Iris pigment epithelial cell (primary cell): ENCODE measurements at places on chromosomes 7 and 10.

- no peak for DNase-seq
Observed at GRCh38 chr10:78604721-78605120, 464.0 kb upstream of the ZMIZ1 start.

DNA sequence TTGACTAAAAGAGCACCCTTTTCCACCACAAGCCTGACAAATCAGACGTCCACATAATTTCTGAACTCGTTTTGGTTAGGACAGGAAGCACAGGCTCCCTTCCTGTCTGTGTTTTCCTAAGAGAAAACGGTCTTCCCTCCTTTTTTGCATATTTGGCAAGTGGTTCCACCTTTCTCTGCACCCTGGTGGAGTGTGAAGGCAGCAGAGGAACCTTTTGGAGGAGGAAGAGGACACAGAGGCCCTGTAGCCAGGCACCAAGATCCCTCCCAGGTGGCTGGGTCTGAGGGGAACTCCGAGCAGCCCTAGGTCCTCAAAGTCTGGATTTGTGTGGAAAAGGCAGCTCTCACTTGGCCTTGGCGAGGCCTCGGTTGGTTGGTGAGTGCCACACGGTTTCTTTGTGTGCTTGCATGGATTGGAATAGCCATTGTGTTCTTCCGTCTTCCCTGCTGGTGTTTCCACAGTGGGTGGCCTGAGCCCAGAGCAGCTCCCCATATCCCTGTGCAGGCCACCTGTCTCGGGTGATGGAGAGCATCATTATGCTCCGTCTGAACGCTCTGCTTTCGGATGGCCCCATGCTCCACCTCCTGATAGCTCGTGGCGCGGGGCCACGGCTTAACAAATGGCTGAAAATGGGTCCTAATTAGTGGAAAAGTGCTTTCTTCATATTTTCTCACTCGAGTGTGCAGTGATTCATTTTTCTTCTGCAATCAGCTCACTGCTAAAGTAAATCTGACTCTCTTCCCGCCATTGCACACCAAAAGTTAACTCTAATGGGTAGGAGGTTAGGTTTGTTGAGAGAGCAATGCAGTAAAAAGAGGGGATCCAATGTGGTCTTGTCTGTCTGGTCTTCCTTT lies 4.2 kb downstream of the IKZF1 start:
- no peak for DNase-seq

DNA sequence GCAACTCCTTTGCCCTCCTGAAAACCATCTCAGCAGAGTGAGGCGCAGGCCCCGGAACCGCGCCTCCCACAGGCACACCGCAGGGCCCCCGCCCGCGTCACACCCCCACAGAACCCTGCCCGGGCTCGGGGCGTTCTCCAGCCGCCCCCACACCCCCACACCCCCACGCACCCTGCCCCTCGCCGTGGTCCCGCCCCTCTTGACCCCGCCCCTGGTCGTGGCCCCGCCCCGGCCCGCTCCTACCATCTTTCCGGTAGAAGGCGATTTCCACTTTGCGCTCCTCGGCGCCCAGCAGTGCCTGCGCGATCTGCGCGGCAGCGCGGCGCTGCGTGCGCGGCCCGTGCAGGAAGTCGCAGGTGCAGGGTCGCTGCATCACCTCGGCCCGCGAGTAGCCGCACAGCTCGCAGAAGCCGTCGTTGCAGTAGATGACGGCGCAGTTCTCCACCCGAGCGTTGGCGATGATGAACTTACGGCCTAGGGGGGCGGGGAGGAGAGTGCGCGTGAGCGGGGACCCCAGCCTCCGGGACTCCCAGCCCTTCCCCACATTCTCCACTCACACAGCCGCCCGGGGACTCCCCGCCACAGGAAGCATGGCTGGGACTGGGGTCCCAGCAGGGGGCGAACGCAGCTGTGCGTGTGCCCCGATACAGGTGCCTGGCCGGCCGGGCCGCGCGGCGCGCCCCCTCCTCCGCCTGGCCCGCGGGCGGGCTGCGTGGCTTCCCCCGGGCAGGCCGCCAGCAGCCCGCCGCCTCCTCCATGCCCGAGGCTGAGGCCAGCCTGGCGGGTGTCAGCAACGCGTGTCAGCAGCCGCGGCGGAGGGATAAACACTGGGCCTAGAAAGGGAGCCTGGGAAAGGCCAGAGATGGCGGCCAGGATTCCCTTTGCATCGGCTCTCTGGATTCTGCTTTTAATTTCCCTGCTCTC lies 3.4 kb downstream of the KCNH2 start:
- no peak for DNase-seq

GRCh38 chr7:45680776-45681175 lies 106.6 kb downstream of the ADCY1 start:
- DNase-seq, result no peak

DNA sequence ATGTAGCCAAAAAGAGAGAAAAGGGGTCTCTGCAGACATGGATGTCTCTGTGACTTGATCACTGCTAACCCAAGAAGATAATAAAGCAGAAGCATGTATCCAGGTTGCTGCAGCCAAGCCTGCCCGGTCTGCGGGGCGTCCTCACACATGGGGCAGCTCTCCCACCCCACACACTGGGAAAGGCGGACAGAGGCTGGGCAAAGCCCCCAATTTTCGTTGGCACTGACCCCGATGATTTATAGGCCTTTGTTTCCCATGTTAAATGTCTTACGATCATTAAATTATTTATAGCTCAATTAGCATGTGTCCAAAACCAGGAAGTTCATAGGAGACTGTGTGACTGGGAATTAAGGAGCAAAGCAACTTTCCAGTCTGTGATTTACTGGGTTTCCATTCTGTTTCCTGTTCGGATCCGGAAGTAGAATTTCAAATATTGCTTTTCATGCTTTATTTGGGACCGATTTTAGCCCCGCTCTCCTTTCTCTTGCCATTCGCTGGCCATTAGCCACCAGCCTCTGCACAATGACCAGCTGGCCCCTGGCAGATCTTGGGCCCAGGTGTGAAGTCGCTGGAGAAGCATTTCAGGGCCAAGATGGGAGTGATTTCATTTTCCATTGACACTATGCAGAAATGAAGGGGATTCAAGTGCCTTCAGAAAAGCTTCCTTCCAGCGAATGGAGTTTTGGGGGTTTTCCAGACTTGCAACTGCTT lies 91.6 kb downstream of the EGFR start:
- DNase-seq, result no peak

GRCh38 chr7:371119-371778 lies 81.3 kb downstream of the FOXL3 start:
- DNase-seq, result no peak

DNA sequence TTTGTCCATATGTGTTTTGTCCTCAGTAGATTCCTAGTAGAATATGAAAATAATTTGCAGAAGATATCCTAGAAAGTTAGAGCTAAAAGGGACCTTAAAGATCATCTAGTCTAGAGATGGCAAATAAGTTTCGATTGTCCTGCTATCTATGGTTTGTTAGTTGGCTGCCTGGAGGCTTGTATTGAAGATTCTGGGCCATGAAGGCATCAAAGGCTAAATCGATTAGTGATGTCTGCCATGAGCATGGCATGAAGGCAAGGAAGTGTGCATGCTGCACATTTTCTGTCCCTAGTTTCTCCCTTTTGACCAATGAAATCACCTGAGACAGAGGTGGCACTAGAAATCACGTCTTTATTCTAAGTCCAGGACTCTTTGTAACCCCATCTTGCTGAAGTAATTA lies 553.8 kb upstream of the GALNT17 start:
- no peak for DNase-seq

- DNase-seq, result peak; percentile 31
Observed at GRCh38 chr7:112573302-112574039, 92.7 kb downstream of the LSMEM1 start.

GRCh38 chr7:2710901-2711551 lies 23.0 kb downstream of the AMZ1 start:
- peak; percentile 34 for DNase-seq

DNA sequence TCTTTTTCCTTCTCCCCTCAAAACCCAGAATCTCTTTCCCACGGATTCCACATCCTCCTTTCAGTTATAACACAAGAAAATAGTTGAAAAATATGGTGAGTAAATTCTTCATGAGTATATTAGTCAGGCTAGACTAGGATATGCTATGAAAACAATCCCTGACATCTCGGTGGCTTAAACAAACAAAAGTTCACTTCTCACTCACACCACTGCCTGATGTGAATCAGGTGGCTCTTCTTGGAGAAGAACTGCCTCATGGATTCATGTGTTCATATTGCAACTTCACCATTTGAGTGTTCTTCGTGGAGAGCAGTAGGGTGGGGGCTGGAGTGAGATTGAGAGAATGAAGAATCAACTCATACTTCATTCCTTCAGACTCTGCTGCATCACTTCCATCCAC lies 204.1 kb downstream of the PHF14 start:
- peak; percentile 70 for DNase-seq

DNA sequence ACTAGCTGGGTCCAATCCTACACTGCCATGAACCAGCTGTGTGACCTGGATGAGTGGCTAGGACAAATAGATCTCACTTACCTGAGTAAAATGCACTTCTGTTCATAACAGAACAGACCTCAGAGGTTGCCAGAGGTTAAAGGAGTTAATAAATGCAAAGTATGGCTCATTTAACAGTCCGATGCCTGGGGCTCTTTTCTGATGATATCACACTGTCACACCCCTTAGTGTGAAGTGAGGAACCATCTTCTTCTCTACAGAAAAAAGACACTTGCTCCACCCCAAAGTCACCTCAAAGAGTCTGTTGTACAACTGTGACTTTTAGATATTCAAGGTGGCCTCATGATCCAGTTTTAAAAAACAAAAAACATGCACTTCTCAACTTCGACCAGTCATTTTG lies 21.5 kb upstream of the TARP start:
- no peak for DNase-seq

- no peak for DNase-seq
Observed at GRCh38 chr7:151838861-151839381, 38.0 kb downstream of the PRKAG2 start.

DNA sequence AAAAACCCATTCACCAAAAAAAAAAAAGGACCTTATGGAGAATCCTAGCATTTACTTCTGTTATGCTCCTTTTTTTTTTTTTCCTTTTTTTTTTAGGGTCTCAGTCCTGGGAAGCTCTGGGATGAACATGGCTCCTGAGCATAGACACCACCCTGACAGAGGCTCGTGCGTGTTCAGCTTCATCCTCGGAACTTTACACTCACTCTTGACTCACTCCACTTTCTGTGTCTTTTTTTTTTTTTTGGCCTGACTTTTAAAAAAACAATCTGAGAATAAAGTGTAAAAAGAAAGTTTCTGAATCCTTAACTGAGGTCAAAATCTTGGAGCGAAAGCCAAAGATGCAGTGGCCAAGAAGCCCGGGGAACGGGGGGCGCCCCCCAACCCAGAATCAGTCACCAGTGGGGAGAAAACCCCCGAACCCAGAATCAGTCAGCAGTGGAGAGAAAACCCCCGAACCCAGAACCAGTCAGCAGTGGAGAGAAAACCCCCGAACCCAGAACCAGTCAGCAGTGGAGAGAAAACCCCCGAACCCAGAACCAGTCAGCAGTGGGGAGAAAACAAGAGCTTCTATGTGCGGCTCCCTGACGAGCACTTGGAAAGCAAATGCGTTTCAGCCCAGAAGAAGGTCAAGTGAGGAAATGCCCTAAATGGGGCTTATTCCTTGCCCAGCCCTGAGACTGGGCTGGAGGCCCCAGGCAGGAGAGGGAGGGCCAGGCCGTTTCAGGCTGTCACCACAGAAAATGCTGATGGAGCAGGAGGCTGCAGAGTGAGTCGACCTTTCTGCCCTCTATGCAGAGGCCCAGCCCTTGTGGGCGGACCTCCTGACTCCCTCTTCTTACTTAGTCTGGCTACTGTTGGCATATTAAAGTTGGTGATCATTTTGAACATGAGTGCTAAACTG lies 19.0 kb upstream of the PFKP start:
- peak; percentile 55 for DNase-seq

GRCh38 chr10:22319547-22319979 lies 1.3 kb upstream of the BMI1 start:
- no peak for DNase-seq

DNA sequence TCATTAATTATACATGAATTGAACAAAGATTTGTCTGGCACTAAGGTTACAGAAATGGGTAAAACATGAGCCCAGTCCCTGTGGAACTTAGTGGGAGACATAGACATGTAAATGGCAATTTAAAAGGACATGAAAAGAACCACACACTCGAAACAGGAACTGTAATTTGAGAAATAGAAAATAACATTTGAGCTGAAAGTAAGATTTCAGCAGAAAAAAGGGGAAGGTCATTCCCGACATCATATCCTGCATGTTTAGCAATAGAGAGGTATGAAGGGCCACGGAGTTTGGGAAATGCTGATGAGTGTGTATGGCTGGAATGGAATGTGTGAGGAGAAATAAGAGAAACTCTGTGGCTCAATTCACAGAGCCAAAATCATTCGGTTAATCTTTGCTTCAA lies 175.4 kb upstream of the AHR start:
- DNase-seq, result peak; percentile 92

DNA sequence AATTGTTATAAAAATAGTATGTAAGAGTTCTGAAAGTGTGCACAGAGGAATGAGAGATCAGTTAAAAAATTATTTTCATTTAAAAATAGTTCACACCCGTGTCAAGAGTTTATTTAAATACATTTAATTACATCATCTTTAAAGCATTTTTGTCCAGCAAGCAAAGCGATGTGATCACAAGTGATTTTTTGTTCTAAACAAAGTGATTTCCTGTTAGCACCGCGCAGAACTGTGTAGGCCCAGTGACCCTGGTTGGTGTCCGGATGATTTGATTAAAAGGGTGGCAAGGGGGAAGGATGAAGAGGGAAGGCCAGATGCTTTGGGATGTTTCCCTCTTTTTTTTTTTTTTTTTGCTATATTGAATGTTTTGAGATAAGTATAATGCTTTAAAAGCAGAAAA lies 227.8 kb upstream of the PITRM1 start:
- DNase-seq, result peak; percentile 73

- no peak for DNase-seq
Observed at GRCh38 chr10:92830478-92831389, 17.6 kb upstream of the EXOC6 start.

DNA sequence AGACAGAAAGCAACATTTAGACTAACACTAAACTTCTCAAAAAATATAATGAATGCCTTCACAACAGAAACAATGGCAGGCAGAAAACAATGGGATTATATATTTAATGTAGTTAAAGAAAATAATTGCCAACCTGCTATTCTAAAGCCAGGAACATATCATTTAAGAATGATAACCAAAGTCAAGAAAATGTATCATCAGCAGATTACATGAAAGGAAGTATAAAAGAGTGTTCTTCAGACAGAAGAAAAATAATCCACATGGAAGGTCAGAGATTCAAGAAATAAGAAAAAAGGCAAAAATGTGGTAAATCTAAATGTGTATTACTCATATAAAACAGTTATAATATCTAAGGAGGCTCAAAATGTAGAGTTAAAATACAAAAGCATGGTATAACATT lies 98.1 kb downstream of the CYP26A1 start:
- DNase-seq, result no peak

DNA sequence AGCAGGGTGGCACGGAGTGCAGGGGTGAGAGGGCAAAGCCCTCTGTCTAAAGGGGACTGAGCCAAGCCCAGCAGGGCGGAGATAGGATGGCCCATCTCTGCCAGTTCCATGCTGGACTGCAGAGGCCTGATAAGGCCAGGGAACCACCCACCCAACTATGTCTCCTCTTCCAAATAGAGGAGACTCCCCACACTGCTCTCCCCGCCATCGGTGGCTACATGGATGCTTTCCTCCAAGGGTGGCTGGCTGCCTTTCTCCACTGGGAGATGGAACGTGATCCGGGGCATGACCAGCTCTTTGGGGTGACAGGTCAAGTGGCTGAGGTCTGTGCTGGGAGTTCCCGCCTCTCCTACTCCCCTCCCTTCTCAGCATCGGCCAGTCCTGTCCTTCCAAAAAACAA lies 58.1 kb upstream of the MXI1 start:
- no peak for DNase-seq
